ENCODE measurements at places on chromosomes 12 and 14. TPM values are rescaled to one million over a fixed set of nuclear protein-coding genes. Genes with fewer than 3 reads are reported as not detected.

GRCh38 chr12:125205386-125205785 is 140.2 kb downstream of the AACS start:
- peak; percentile 11 for DNase-seq

GRCh38 chr12:6925239-6925539 is 2.6 kb upstream of the ATN1 start:
- no peak for DNase-seq

DNA sequence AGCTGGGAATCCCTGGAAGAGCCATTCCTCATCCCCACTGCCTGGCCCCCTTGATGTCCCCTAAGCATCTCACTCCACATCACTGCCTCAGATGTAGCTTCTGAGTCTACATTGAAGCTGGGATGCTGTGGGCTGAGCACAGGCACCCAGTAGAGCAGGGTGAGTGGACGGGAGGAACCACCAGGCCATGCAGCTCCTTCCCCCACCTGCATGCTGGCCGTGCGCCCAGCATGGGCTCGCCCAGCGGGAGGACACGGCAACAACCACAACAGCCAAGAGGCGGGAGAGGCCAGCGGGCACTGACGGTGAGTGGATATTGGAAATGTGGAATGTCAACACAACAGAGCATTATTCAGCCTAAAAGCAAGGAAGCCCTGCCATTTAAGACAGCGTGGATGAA is 310.9 kb downstream of the ADGRD1 start:
- no peak for DNase-seq

- peak; percentile 18 for DNase-seq
Observed at GRCh38 chr14:44960146-44960545, 1.6 kb downstream of the KLHL28 start.

- peak; percentile 48 for DNase-seq
Observed at GRCh38 chr14:63039866-63040265, 5.4 kb downstream of the KCNH5 start.

GRCh38 chr14:70576891-70577290 is 23.6 kb downstream of the MED6 start:
- peak; percentile 15 for DNase-seq

- DNase-seq, result no peak
Observed at GRCh38 chr14:60760209-60760608, 25.6 kb downstream of the MNAT1 start.

GRCh38 chr12:113332688-113333417 is 2.1 kb downstream of the SLC8B1 start:
- no peak for DNase-seq

- DNase-seq, result peak; percentile 13
Observed at GRCh38 chr14:70254476-70254961, 65.8 kb upstream of the SLC8A3 start.

- no peak for DNase-seq
Observed at GRCh38 chr12:69007101-69007854, 74.3 kb upstream of the CPM start.

GRCh38 chr14:83826838-83827237 is 1703.1 kb upstream of the FLRT2 start:
- DNase-seq, result peak; percentile 70

DNA sequence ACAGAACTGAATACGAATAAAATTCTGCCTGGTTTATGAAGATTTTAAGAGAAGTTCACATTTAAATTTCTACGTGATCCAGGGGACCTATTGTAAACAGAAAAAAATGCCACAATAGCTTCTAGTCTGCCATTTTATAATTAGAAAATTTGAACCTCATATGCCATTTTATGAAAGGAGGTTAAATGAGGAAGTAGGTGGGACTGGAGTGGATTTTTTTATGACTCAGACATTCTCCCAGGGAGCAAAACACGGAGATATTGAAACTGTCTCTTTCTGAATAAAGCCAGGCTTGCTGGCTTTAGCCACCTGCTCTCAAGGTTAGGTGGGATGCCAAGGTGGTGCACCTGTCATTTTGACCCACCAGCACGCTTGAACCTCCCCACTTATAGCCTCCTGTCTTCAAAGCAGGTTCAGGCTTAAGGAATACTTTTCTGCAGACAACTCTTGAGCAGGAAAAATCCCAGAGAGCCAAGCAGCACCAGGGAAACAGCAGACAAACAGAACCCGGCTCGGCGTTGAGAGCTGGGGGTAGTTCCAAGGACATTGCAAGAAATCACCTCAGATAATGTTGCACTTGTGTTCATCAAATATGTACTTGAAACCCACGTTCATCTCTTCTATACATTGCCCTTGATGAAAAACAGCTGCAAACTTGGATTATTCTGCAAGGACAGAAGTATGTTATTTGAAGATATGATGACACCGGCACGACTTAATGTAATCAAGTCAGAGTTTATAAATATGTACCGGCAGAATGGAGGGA is 203.7 kb downstream of the PPM1H start:
- no peak for DNase-seq

GRCh38 chr12:96522690-96523089 is 33.3 kb downstream of the CFAP54 start:
- DNase-seq, result no peak

GRCh38 chr14:56543436-56543835 is 36.2 kb upstream of the TMEM260 start:
- no peak for DNase-seq

GRCh38 chr12:19657732-19658130 is 218.4 kb downstream of the AEBP2 start:
- DNase-seq, result no peak

DNA sequence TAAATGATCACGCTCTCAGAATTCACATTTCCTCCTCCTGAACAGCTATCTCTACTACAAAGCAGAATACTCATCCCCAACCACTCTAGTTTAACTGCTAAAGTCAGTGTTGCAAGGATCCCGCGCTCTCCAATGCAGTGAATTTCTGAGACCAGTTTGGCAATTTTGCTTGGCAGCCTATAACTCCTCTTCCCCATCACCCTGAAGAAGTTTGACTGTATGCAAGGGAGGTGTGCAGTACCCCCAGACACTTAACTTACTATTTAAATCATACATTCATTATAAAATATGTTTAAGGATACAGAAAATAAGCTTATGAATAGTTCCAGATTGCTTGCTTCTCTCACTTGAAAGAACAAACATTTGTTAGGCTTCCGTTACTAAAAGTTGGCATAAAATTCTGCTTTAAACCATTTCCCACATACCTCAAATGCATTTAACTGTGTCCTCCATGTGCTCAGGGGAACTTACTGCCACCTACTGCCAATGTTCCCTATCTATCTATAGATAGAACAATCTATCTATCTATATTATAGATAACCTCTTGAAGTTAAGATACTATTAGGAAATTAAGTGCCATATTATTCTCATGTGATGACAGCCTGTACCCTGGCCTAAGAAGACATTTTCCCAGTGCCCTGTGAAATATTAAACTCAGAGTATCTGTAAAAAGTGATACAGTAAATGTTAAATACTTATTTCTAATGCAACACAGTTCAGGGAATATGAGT is 2.4 kb downstream of the LGR5 start:
- no peak for DNase-seq

GRCh38 chr14:67140556-67140955 is 48.7 kb upstream of the GARIN2 start:
- DNase-seq, result no peak

DNA sequence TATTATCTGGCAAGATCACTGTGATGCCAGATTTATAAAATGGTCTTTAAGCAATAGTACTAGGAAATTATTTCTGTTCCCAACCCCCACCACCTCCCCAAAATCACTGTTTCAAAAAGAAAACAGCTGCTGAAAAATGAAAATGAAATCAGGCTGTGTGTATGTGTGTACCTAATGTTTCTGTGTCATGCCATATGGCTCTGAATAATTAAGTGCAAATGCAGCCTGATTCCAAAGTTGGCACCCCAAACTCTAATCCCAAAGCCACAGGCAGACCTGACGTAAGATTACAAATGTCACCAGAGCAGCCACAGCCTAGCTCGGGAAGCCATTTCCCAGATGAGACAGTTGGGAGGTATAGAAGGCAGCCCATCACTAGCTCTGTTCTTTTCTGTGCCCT is 175.5 kb downstream of the MED13L start:
- no peak for DNase-seq

- no peak for DNase-seq
Observed at GRCh38 chr12:92503029-92503931, 199.5 kb upstream of the PLEKHG7 start.

The KLRC2 gene
- not detected for total RNA-seq

The FOXM1 gene
- 28.8 TPM for total RNA-seq

The MIP gene
- total RNA-seq, result not detected

The PSEN1 gene
- 31.2 TPM for total RNA-seq

The ACOT6 gene
- total RNA-seq, result not detected

The PYGL gene
- total RNA-seq, result 199 TPM

The MGP gene
- 402 TPM for total RNA-seq

The RAB2B gene
- 15.5 TPM for total RNA-seq

The SLCO1B1 gene
- total RNA-seq, result not detected

The PRR4 gene
- total RNA-seq, result 3.2 TPM
